Iris pigment epithelial cell (primary cell): ENCODE measurements at places on chromosomes 6 and 20.

DNA sequence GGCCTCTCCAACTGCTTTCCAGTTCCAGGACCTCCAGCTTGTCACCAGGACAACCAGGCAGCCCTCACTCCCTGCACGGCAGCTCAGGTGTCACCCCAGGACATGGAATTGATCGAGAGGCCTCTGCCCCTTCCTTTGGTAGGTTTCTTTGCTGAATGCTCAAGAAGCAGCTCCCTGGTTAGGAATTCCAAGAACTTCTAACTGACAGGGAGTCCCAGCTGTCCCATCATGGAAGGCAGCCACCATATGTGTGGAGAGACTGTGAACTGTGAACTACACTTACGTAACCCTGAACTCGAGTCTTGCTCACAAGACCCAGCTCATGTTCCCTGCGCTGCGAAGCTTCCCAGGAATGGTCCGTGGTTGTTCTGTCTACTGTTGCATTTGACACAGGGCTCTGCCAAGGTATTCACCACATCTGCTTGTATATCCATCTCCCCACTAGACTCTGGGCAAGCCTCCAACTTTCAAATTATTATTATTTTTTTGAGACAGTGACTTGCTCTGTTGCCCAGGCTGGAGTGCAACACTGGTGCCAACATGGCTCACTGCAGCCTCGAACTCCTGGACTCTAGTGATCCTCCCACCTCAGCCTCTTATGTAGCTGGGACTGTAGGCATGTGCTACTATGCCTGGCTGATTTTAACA, 35.7 kb downstream of the MGME1 start:
- DNase-seq: peak; percentile 75

DNA sequence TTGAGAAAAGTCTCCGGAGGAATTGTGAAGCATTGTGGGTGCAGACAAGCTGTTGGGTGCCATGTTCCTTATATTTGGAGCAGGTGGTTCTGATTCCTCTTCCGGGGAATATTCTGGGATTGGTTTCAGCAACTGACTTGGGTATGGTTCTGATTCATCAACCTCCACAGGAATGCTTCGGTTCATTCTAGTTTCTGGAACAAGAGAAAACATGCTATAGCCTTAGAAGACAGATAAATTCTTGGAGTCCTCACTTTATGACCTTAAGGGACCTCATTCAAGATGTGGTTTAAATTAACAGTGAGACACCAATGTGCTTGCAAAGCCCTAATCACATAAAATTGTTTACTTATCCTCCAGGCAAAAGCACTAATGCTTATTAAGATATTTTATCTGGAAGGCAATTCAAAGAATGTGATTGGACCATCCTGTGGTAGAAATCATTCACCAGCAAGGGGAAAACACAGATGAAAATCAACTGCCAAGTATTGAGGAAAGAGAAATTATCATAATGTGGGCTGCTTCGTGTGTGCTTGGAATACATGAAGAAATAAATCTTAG, 13.7 kb downstream of the TRAF3IP2 start:
- DNase-seq: no peak

GRCh38 chr6:19865178-19865577, 28.0 kb downstream of the ID4 start:
- no peak for DNase-seq

DNA sequence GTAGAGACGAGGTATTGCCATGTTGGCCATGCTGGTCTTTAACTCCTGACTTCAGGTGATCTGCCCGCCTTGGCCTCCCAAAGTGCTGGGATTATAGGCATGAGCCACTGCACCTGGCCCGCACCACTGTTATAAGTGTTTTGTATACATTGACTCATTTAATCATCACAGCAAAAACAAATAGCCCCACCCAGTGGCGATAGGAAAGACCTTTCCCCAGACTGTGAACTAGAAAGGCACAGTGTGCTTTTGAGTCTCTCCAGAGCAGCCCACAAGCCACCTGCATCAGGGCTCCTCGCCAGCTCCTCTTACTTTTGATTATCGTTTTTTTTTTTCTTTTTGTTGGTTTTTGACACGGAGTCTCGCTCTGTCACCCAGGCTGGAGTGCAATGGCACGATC, 27.9 kb upstream of the ZFP64 start:
- DNase-seq: peak; percentile 10

GRCh38 chr20:51121901-51122412, 99.0 kb upstream of the KCNG1 start:
- peak; percentile 20 for DNase-seq

DNA sequence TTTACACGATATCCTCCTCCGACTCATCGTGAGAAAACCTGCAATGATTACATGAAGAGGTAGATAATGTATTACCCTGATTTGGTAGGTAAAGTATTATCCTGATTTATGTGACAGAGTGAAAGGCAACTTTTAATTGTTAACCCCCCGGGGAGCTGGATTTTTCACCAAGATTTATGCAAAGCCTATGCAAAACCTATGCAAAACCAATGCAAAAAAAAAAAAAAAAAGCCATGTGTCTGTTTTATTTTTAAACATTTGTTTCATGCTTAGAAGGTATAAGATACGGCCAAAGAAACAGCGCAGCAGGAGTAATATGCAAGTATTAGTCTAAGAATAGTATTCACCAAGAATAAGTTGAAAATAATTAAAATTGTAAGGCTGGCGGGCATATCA, 109.9 kb downstream of the IPCEF1 start:
- DNase-seq: no peak

DNA sequence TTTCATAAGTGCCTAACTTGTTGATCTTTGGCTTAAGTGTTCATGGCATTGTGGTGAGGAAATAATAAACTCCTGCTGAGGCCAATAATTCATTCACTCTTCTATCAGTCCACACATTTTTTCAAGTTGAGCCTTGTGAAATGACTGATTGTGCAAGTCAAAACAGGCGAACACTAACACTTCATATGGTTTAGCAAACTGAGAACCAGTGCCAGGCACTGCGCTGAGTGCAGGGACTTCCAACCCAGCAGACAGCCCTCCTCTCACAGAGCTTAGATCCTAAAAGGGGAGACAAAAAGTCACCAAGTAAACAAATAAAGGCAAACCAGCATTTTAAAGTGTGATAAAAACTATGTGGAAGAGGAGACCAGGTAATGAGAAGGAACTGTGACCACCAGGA, 435.0 kb downstream of the PTPRT start:
- DNase-seq: no peak

GRCh38 chr20:13245250-13245723, 24.2 kb downstream of the ISM1 start:
- no peak for DNase-seq

- DNase-seq: peak; percentile 2
Measured at GRCh38 chr6:142118925-142119324, 13.8 kb upstream of the GJE1 start.

- peak; percentile 69 for DNase-seq
Measured at GRCh38 chr6:137823826-137824555, 43.1 kb upstream of the TNFAIP3 start.

- DNase-seq: peak; percentile 99
Measured at GRCh38 chr6:79536954-79537747, at the start of gene LCA5. LCA5 (minus strand) TSS chr6:79537430; CDS start chr6:79518894, 18,536 bp downstream.

DNA sequence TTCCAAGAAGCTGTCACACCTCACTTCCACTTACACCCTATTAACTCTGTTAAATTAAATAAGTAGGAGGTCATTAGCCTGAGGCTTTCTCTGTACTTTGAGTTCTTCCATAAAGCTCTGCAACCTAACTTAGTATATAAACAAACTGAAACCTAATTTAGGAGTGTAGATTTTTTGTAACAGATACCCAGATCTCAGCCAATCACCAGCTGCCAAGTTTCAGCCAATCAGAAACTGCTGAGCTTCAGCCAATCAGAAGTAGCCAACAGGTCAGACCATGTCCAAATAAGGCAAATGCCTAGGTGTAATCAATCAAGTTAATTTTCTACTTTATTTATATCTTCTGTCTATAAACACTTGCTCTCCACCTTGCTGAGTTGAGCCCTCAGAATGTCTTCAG, 142.7 kb upstream of the SULF2 start:
- no peak for DNase-seq

DNA sequence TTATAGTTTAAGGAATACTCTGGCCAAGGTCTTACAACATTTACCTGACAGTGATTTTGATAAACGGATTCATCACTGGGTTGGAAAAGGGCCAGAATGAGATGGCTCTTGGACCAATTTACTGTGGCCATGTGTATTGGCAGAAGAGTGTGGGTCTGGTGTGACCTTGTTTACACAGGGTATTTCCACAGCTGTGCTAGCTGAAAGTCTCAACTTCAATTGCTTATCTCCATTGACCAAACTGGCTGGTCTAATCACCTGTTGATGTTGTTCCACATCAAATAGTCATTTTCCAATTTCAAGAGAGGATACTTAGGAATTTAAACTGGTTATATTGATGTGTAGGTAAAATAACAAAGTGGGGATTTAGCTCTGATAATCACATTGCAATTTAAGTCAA, 501.6 kb upstream of the MAP3K7 start:
- DNase-seq: no peak

DNA sequence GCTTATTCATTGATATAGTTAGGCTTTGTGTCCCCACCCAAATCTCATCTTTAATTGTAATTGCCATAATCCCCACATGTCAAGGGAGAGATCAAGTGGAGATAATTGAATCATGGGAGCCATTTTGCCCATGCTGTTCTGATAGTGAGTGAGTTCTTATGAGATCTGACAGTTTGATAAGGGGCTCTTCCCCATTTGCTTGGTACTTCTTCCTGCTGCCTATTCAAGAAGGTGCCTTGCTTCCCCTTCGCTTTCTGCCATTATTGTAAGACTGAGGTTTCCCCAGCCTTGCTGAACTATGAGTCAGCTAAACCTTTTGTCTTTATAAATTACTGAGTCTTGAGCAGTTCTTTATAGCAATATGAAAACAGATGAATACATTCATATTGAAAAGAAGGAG, 45.6 kb downstream of the CENPW start:
- DNase-seq: no peak

- peak; percentile 3 for DNase-seq
Measured at GRCh38 chr6:114040871-114041270, 69.9 kb upstream of the HDAC2 start.

DNA sequence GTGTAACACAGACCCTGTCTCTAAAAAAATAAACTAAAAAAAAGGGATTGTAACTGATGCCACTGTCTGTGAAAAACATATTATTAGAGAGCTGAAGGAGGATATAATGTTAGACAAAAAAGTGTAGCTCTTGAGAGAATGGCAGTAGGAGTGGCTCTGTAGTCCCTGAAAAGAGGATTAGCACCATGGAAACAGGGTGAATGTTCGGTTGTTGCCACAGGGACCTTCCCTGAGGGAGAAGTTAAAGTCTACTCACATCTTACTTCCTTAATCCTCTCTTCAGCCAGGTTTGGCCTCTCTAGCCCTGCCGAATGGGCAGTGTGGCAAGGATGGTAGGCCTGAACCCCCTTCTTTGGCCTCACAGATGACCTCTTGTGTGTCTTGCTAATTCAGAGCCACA, 12.1 kb downstream of the SCAND1 start:
- DNase-seq: no peak

- DNase-seq: peak; percentile 70
Measured at GRCh38 chr6:82363428-82364086, at the start of gene TPBG. TPBG (plus strand) TSS chr6:82363817; CDS start chr6:82364962, 1,145 bp downstream.

- no peak for DNase-seq
Measured at GRCh38 chr6:109088995-109089394, 5.7 kb downstream of the SESN1 start.

DNA sequence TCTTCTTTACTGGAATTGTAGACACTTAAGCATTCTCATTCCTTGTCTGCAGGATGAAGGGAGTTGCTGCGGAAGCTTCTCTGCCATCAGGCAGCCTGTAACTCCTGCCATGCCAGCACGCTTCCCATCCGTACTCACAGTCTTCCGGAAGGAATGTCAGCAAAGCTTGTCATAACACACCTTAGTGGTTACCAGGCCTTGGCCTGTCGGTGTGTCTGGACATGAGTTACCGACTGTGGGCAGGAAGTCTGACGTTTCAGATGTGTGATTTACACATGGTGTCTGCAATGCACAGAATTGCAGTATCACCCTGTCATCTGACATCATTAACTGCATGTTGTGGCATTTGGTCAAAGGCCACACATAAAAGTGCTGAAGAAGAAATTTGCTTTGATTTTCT, 102.2 kb downstream of the SLC24A3 start:
- DNase-seq: no peak

GRCh38 chr20:64161356-64162238, 2.7 kb upstream of the MYT1 start:
- DNase-seq: peak; percentile 39

DNA sequence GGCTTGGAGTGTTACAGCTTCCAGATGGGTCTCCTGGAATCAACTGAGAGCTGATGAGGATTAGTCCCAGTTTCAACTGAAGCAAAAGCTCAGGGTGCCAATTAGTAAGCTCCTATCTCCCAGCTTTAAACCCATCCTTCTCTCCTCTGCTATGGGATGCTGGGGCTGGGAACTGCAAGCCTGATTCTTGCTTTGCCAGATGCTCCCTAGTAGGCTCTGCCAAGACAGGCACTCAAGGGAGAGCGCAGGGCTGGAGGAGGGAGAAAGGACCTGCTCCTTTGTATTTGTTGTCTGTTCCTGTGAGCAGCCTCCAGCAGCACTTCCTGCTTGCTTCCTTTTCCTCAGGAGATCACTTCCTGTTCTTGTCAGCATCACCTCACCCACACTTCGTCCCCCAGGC, 309.7 kb downstream of the KIF16B start:
- no peak for DNase-seq

DNA sequence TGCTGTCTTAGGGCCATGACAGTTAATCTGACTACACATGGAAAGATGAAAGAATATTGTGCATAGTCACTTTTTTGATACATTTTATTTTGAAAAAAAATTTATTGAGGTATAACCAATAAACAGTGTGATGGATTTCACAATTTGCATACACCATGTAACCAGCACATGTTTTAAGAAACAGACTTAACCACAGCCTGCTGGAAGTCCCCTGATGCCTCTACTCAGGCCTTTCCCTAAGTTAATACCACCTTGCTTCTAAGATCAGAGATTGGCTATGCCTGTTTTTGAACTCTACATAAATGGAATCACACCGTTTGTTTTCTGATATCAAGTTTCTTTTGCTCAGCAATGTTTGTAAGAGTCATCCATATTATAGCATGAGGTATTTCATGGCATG, 136.3 kb downstream of the CFAP61 start:
- no peak for DNase-seq

- peak; percentile 99 for DNase-seq
Measured at GRCh38 chr6:134422426-134423231, 104.7 kb upstream of the SGK1 start.

- DNase-seq: no peak
Measured at GRCh38 chr6:89975991-89976693, 81.9 kb downstream of the GJA10 start.

DNA sequence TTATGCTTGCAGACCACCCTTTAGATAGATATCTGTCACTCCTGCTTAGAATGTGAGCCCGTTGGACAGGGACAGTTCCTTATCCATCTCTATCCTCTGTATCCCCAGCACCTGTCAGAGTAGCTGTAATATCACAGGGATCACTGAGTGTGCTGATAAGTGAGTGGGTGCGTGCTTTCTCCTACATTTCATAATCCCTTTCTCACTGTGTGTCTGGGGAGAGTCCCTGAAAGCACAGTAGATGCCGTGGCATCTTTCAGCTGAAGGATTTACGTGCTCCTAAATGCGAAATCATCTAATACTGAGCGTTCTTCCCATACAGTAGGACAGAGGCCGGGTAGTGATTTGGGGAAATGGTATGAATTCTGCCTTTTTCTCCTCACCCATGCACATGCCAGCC, 198.9 kb upstream of the SASH1 start:
- no peak for DNase-seq
